DMS79 (cell line): ENCODE measurements at places on chromosomes 2 and 18.

DNA sequence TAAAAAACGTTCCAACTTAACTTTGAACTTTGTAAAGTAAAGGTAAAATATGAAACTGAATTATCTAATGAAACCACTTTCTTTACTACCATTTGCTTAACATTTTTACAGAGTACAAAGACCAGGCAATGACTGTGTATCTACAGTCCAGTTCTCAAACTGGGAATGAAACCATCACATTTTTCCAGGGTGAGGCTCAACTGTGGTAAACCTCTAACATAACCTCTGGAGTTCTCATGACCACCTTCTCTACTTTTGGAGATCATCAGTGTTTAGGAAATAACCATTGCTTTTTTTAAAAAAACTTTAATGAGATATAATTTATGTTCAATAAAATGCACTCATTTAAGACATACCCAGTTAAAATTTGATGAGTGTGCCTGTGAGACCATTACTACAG lies 223.5 kb downstream of the RNF152 start:
- no peak for DNase-seq

- DNase-seq, result no peak
Measured at GRCh38 chr2:36446294-36446693, 90.7 kb downstream of the CRIM1 start.

- no peak for DNase-seq
Measured at GRCh38 chr18:23712445-23712844, 23.2 kb downstream of the LAMA3 start.

GRCh38 chr2:218383892-218384519 lies 1.9 kb downstream of the SLC11A1 start:
- DNase-seq, result no peak

GRCh38 chr18:6956495-6956894 lies 161.1 kb downstream of the LAMA1 start:
- DNase-seq, result no peak

DNA sequence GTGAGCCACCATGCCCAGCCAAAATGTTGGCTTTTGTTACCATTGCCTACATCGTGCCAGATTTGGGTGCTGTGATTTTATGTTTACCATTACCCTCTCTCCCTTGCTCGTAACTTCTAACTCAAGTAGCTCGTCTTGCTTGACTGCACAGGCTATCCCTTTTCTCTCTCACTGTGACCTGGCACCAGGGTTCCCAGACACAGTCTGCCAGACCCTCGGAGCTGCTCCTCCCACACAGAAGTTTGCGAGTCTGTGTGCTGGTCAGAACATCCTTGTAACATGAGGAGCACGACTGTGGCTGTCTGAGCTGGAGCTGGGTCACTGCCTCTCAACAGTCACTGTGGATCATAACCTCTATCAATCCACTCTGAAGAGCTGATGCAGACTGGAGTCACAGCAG lies 152.5 kb upstream of the ACKR3 start:
- DNase-seq, result peak; percentile 44

- DNase-seq, result no peak
Measured at GRCh38 chr18:374721-375168, 106.9 kb upstream of the THOC1 start.

DNA sequence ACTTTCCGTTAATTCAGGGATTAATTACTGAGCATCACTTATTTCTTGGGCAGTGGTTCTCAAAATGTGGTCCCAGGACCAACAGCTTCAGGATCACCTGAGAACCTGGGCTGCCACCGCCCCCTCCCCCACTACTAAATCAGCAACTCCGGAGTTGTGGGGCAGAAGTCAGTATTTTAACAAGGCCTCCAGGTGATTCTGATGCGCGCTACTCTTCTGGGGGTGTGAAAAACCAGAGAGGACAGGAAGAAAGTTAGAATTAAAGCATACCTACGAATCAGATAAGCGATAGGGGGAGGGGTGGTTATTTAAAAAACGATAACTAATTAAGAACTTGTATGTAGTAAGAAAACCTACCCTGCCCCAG lies 319 bp downstream of the ZSCAN30 start:
- DNase-seq, result no peak

GRCh38 chr2:33784488-33784887 lies 185.4 kb upstream of the FAM98A start:
- no peak for DNase-seq

DNA sequence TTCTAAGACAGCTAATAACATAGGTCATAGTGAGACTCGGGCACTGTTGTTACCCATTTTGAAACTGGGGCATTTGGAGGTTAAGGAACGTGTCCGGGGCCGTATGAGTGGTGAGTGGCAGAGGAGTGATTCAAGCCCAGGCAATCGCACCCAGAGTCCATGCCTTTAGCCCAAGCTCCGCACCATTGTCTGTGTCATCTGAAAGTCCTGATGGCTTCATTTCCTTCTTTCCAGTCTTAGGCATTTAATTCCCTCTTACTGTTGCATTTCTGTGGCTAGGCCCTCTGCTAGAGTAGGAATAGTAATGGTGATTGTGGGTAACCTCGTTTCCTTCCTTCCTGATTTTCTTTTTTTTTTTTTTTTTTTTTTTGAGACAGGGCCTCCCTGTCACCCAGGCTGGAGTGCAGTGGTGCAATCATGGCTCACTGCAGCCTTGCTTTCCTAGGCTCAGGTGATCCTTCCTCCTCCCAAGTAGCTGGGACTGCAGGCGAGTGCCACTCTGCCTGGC lies 49.8 kb upstream of the ASB1 start:
- DNase-seq, result no peak

DNA sequence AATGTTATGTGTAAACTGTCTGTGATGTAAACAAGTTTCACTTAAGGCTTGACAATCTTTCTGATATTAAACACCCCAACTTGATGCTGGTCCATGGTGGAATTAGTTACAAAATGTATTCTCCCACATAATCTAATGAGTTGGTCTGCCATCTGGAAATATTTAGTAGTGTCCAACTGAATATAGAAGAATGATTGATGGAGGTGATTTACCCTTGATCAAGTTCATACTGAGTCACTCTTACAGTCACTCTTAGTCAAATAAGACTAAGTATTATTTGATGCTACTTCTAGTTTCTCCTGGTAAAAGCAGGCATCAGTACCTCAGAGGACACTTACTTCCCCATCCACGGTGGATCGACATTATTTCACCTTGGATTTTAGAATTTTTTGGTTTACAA lies 198.1 kb downstream of the SATB2 start:
- no peak for DNase-seq

DNA sequence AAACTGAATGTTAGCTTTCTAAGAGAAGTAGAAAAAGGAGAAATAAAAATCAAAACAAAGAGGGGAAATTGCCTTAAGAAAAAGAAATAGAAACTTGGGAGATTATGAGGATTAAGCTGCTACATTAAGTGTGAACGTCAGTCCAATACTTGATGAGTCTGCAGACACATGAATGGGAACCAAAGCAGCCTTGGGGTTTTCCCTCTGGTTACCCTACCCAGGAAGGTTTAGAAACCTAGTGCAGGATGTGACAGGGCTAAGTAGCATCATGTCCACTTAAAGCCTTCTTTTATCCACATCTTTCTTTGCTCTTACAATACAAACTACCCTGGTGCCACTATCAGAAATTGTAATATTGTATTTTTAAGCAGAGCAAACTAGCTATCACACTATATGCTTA lies 22.3 kb downstream of the SLC35F5 start:
- no peak for DNase-seq

DNA sequence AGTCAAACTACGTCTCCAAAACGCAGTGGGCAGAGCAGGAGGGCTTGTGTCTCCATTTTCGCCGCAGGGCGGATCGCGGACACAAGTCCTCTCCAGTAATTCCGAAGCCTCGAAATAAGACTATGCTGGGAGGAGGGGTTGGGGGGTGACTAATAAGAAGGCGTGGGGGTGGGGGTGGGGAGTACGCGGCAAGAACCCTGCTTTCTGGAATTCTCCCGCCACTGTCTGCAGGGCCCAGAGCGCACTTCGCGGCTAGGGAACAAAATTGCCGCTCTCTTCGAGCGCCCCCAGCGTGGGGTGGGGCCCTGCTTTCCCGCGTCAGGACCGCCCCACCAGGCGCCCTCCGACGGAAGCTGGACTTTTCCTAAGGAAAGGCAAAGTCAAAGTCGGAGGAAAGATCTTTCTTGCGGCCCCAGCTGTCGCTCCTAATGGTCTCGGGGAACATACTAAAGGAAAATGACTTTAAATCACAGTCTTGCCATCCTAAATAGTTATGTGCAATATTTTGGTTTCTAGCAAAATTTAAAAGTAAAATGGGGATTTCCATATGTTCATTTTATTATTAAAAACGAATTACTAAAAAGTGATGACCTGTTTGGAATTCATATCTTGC lies 11.9 kb downstream of the NR4A2 start:
- no peak for DNase-seq

- DNase-seq, result no peak
Measured at GRCh38 chr2:37873229-37873628, 51.9 kb upstream of the RMDN2 start.

DNA sequence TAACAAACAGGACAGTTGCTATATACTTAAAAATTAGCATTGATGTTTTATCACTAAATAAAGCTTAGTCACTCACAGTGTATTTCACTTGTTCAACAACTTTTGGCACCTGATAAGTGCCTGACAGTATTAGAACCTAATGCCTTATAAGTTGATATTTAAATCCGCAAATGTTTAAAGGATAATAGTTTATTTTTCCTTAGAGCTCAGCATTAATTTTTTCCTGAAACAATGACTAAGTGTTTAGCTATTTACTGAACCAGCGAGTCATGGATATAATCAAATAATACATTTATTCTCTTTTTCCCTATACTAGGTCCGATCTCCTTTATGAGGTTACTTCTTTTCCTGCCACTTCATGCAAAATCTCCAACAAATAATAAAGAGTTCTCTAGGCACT lies 146.0 kb upstream of the PGAP1 start:
- DNase-seq, result no peak

DNA sequence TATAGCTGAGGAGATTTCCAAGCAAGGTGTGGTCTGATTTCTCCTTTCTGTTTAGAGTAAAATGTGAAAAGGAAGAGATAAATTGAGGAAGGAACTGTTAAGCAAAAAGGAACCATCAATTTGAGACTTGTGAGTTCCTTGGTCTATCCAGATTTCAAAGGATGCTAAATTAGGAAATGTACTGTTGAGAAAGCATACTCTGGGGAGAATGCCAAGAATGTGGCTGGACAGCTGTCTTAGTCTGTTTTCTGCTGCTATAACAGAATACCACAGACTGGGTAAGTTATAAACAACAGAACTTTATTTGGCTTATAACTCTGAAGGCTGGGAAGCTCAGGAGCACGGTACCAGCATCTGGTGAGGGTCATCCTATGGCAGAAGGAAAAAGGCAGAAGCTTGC lies 1097.2 kb downstream of the TDRD15 start:
- no peak for DNase-seq

DNA sequence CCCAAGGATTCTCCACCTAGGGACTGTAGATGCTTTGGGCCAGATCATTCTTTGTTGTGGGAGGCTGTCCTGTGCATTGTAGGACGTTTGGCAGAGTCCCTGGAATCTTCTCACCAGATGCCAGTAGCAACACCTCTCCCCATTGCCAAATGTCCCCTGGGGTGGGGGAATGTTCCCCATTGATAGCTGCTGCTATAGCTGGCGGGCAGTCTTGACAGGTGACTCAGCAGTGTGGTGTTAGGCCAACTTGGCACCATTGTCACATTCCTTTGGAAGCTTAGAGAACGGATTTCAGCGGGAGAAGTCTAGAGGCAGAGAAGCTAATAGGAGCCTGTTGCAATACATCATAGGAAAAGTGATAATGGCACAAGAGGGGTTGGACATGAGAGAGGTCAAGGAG lies 495.7 kb upstream of the SMIM21 start:
- no peak for DNase-seq

DNA sequence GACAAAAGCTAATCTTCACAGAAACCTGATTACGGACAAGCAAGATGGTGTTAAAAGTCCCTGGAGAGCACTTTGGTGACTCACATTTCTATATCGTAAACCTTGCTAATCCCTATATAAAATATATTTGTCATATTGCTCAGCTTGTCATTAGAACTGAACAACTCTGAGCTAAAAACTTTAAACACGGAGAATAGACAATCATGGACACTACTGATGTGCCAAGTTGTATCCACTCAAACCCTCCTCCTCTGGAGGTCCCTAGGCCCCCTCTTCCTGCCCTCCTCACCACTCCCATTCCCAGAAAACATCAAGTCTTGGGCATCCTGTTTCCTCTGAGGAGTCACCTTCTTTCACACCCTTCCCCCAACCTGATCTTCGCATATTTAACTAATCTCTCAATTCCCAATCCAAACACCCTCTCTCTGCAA lies 138.7 kb upstream of the PID1 start:
- DNase-seq, result no peak

GRCh38 chr18:21004726-21005125 lies 106.9 kb downstream of the ROCK1 start:
- DNase-seq, result no peak

- DNase-seq, result no peak
Measured at GRCh38 chr2:237154884-237155851, 69.5 kb downstream of the COPS8 start.

DNA sequence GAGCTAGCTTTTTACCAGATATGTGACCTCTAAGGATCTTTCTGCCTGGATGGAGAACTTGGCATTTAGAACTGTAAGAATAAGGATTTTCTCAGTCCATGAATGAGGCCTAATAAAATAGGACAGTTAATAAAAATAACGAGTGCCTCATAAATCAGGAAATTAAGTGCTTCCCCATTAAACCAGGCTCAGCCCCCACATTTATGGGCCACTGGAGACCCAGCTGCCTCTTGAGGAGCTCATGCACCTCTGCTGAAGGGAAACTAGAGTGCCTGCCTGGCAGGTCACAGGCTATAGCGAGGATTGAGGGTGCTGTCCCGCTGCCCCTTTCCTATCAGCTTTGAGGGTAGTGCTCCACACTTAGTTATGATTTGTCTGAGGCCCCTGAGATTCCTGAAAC lies 158.0 kb downstream of the ALK start:
- peak; percentile 94 for DNase-seq

GRCh38 chr18:62420151-62420512 lies 95.0 kb downstream of the TNFRSF11A start:
- no peak for DNase-seq

DNA sequence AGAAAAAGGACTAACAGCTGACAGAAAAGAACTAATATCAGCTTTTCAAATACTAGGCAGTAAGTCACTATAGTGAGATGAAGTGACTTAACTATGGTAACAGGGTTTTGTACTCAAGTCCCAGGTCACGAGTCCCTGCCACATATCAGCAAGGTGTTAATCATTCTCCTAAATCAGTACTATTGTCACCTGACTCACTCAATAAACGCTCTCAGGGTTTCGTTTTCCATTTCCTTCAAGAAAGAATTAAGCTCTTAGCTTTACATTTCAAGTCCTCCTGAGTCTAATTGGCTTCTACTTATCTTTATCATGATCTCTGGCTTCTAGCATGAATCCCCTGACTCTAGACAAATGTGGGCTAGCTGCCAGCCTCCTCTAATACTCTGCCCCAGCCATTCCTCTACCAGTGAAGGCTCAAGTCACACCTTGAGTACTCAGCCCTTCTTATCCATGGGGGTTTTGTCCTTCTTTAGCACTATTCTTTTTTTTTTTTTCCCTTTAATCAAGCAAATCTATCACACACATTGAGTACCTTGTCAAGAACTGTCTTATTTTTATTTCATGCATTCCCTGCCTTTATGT lies 20.0 kb downstream of the BUB1 start:
- DNase-seq, result peak; percentile 70
